ENCODE measurements at places on chromosomes 13 and 19.

GRCh38 chr13:97124915-97125809, 97.0 kb upstream of the MBNL2 start:
- DNase-seq: peak; percentile 44

- DNase-seq: no peak
These were observed 19.3 kb downstream of the CCNE1 start for GRCh38 chr19:29831041-29831548.

GRCh38 chr19:15538774-15539173, 30.4 kb downstream of the CYP4F22 start:
- DNase-seq: no peak

- peak; percentile 24 for DNase-seq
These were observed 213.4 kb downstream of the ABCC4 start for GRCh38 chr13:95087746-95088305.

DNA sequence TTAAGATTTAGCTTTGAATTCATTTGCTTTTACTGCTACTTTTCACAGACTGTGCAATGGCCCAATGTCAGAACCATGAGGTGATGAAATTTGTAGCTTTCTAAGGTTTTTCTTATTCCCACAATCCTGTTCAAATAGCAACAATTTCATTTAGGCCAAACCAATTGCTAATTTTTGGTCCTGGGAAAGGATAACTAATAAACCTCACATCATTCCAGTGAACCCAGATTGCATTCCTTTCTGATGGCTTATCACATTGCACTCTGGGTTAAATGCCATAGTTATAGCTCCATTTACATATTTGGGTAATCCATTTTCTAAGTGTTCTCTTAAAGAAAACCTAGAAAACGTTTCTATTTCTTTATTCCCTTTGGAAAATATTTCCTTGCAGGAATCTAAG, 22.9 kb upstream of the POMP start:
- DNase-seq: peak; percentile 43

DNA sequence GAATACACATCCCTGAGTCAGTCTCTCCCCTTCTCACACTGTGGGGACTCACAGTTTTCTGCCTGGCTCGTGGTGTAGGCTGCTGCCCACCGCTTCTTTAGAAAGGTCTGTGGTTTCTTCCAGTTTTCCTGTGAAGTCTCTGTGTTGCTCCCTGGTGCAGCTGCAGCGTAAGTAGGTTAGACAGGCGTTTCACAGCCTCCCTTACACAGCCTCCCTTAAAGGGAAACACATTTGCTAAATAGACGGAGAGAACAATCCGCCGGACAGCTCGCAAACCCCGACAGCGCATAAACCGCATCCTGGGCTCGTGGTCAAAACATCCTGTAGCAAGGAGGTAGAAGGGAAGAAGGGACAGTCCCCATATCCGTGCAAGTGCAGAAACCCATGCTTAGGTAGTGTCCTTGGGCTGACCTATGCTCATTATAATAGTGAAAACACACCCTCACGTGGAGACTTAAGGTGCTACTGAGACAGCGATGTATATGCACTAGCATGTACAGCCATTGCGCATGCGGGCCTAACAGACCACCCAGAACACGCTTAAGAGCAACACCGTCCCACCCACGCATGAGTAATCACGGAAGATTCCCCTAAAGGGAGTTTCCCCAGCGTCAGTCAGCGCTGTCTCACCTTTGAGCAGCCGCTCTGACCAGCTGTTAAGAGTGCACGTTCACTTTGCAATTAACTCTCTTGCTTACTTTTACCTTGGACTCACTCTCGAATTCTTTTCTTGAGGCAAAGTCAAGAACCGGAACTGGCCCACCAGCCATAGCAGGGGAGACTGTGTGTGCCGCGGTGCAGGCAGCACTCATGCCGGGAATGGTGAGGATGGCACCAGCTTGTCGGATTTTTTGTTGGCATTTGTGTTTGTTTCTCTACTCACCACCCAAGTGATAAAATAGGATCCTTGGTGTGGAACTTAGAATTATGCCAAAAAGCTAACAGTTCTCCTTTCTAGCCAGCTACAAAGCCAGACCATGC, 16.6 kb downstream of the SIGLEC8 start:
- no peak for DNase-seq

- peak; percentile 55 for DNase-seq
These were observed 145.6 kb upstream of the ZNF536 start for GRCh38 chr19:30226464-30227011.

- DNase-seq: no peak
These were observed 515.8 kb downstream of the SLITRK6 start for GRCh38 chr13:85283408-85283807.

DNA sequence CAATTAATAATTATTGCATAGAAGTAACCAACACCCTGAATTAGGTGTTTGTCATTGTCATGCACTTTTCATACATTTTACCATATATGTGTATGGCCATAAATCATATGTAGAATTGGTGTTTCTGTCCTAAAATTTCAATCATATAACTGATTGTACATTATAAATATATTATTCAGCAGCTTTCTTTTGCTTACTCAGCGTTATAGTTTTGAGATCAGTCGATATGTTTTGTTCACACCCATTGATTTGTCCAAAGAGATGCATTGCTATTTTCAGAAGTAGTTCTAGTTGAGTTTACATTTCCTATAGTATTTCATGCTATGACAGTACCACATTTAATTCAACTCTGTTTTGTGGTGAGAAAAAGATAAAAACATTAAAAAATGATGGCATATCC, 50.5 kb upstream of the PARP4 start:
- no peak for DNase-seq

- no peak for DNase-seq
These were observed 15.2 kb downstream of the KCNC3 start for GRCh38 chr19:50313812-50314536.

GRCh38 chr13:110183910-110184309, 123.0 kb downstream of the COL4A1 start:
- DNase-seq: no peak

DNA sequence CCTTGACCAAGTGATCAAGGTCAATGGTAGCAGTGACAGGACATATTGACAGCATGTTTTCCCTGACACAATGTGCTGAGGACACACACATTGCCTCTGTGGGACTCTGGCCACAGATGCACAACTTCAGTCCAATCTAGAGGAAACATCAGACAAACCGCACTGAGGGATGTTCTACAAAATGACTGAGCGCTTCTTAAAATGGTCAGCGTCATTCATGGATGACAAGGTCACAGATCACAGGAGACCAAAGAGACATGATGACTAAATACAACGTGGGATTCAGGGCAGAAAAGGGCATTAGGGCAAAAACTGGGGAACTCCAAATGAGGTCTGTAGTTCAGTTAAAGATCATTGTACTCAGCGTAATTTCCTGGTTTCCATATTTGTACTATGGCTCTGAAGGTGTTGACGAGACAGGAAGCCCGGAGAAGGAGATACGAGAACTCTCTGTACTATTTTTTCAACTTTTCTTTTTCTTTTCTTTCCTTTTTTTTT, 20.6 kb downstream of the PBX4 start:
- DNase-seq: no peak

DNA sequence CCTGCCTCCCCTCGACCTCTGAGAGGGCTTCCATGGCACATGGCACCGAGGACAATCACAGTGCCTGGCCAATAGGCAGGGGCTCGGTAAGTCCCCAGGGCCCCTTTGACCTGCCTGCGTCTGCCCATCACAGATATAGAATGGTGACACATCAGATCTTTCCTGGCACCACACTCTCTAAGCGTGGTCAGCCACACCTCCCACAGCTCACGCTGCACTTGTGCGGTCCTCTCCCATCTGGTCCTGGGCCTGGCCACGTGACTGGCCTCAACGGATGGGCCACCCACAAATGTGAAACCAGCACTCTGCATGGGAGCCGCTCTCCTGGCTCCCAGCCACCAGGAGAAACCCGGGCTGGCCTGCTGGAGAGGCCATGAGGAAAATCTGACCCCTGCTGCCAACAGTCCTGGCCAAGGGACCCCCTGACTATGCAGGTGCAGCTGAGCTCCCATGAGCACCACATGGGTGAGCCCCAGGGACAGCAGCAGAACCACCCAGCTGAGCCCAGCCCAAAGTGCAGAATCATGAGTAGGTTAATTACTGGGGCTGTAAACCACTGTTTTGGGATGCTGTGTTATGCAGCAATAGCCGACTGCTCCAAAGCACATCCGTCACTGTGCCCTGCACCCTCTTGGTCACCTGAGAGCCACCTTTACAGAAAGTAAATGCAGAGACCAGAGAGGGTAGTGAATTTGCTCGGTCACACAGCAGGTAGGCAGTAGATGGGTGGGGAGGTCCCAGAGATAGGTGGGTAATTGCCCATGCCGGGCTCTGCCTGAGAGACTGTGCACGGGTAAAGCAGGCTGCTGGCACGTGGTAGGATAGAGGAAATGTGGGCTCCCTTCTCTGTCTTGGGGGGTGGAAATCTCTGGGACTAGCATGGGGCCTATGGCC, 9.7 kb upstream of the MEF2B start:
- no peak for DNase-seq

GRCh38 chr13:26401069-26401468, 147.1 kb downstream of the CDK8 start:
- DNase-seq: no peak

DNA sequence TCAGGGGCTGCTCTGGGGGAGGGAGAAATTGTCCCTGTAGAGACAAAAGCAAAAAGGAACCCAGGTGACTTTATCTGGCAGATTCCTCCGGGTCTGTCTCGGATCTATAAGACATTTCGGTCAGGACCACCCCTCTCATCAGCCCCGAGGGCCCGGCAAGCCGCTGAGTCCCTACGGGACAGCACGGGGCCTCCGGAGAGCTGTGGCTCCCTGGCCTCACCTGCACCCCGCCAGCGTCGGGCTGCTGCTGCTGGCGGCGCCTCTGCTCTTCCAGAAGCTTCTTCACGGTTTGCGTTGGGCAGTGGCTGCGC, 1.9 kb downstream of the NFKBID start:
- no peak for DNase-seq

DNA sequence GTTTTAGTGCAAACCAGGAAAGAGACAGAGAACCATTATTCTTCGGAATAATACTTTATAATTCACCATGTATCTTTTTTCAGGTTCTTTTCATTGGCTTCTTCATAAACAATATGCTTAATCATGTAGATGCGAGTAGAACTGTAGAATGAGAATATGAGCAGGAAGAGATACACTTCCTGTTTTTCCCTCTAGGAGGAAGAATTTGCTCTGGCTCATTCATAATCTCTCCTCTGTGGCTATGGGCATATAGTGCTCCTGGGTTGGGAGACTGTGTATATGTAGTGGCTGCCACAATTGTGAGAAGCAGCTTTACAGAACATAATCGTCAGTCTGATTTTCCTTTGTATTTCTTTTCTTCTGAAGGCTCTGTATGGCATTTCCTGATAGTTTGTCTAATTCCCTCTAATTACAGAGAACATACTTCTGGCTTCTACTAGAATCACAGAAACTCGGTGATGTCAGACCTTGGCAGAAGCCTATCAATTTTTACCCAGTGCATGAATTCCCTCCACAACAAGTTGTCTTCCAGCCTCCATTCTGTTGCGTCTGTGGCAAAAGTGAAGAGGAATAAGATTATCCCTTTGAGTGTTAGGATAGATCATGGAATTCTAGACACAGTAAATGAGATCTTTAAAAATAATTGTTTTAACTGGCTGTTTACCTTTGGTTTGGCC, 2.9 kb upstream of the DCLK1 start:
- no peak for DNase-seq

- no peak for DNase-seq
These were observed 2480.8 kb downstream of the PCDH9 start for GRCh38 chr13:64749301-64749700.

DNA sequence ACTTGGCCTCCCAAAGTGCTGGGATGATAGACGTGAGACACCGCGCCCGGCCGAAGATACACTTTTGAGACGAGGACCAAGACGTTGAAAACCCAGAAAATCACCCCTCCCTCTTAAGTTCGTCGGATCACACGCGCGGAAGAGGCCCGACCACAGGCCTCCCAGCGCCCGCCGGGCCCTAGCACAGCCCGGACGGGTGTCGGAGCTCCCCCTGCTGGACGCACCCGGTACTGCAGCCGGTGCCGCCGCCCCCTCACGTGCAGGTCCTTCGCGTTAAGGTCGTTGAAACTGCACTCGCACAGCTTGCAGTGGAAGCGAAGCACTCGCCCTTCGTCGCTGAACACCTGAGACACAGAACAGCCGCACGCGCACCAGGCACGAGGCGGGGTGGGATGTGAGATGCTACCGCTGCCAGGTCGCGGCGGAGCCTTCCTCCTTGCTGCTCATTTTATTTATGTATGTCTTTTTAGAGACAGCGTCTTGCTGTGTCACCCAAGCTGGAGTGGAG, 35.7 kb upstream of the MATK start:
- DNase-seq: peak; percentile 60

- DNase-seq: peak; percentile 7
These were observed 134.6 kb downstream of the KATNAL1 start for GRCh38 chr13:30172593-30173302.

DNA sequence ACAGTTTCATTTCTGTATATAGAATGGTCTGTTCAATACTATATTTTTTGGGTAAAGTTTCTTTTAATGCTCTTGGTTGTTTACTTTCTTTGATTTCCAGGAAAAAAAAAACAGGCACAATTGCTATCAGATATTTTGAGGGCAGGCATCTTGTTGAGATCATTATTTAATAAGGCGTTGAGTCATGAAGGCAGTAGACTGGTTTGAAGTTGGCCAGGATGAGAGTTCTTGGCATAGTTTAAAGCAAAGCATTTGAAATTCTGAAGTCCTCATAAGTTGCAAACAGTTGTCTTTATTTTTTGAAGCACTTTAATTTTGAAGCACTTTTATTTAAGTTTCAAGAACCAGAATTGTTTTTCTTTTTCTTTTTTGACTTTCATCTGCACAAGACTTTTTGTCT, 2.6 kb upstream of the ZNF175 start:
- DNase-seq: no peak

GRCh38 chr19:45020071-45020470, 18.8 kb upstream of the CLASRP start:
- no peak for DNase-seq

DNA sequence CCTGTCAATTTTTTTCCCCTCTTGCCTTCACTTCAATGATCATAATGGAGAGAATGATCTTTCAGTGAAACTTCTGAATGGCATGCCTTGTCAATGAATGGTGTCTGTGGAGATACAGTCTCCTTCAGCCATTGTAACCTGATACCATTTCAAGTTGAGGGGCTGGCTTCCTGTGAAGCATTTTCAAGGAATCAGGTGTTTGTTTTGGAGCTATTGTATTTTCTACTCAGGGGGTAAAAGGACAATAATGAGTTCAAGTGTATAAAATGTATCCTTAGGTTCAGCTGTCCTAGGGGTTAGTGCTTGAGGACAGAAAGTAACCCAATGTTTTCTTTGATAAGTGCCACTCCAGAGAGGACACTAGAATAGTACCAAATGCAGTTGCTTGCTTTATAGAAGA, 23.8 kb upstream of the CBY2 start:
- no peak for DNase-seq

All from AG08395 (cell line).